ENCODE measurements at places on chromosomes 6 and 20.
A peak's percentile ranks its signal among the peaks of the same experiment; 100 is the strongest.

DNA sequence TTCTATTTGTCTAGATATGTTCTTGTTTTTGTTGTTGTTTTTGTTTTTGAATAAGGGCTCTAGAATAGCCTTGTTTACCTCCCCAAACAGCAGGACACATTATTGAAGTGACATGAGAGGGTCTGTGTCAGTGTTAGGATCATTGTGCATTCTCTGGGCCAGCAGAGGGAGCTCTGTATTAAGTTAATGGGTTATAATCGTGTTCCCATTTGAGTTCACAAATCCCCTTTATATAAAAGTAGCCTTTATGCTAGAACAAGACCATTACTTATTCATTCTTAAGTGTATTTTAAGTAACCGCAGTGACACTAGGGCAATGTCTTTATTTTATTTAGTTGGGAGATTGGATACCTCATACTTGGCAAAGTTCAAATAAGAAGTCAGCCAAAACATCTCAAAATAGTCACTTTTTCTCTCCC is 44.8 kb downstream of the STK4 start:
- DNase-seq: peak; percentile 19
- H3K36me3 ChIP-seq: peaks cover 46% of the 10 kb centered on the region
- H3K4me3 ChIP-seq: no peak overlapping the region
- peaks cover 63% of the 10 kb centered on the region for H3K4me1 ChIP-seq

DNA sequence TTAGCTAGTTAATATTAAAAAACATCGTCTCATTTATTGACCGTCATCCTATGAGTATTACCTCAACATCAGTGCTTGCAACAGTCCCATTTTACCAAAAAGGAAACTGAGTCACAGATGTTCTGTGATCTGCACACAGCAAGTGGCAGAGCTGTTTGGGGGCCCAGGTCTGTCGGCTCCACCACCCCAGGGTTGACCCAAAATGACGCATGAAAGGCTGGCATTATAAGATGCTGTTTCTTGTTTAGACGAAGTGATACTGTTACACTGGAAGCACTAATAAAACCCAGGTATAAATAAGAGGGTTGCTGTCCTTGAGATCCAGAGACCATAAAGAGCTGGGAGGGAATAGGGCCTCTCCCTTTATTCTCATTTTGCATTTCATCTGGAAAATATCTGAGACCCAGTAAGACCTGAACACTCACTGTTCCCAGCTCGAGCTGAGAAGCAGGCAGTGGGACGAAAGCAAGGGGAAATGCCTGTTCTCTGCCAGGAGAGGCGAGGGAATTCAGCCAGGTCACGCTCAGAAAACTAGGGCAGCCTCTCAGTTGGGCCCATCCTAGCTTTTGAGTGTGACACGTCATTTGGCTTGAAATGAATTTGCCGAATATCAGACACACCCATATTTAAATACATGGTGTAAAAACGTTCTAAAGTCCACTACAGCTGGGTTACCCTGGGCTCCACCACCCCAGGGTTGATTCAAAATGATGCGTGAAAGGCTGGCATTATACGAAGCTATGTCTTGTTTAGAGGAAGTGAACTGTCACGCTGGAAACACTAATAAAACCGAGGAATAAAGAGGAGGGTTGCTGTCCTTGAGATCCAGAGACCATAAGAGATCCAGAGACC is 1.4 kb upstream of the MICAL1 start:
- H3K27ac ChIP-seq: no peak overlapping the region
- peak overlapping the region; percentile 34 for H3K4me3 ChIP-seq
- peaks cover 23% of the 10 kb centered on the region for H3K36me3 ChIP-seq
- no peak for DNase-seq
- no peaks in the 10 kb centered on the region for H3K27me3 ChIP-seq
- peaks cover 58% of the 10 kb centered on the region for H3K4me1 ChIP-seq

DNA sequence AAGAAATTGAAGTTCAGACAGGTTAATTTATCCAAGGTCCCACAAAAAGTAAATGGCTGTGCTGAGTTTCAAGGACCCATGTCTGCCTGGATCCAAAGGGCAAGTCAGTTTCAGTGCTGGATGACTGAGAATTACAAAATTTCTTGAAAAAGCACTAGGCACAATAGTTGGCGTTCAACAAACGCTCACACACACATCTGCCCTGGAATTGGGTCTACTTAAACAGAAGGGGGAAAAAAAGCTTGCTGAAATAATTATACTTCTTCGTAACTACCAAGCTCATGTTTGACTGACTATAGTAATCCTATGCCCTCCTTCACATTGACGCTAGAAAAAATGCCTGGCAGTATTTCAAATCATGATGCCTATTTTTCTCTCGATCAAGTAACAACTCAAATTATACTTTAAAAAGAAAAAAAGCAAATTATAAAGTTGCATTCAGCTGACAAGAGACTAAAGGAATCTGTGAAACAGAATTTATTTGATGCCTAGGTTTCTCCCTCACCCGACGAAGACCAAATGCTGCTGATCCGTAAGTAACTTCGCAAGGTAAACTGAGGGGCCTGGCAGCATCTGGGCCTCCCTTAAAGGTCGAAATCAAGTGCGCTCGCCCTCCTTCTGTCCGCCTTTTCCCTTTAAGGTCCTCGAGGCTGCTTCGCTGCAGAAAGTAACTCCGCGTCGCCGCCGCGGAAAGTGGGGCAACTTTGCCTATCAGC is 650 bp upstream of the CD2AP start:
- peaks cover 28% of the 10 kb centered on the region for H3K4me1 ChIP-seq
- peaks cover 2% of the 10 kb centered on the region for H3K36me3 ChIP-seq
- H3K27ac ChIP-seq: peak overlapping the region; percentile 91
- peak overlapping the region; percentile 99 for H3K4me3 ChIP-seq
- no peaks in the 10 kb centered on the region for H3K27me3 ChIP-seq

DNA sequence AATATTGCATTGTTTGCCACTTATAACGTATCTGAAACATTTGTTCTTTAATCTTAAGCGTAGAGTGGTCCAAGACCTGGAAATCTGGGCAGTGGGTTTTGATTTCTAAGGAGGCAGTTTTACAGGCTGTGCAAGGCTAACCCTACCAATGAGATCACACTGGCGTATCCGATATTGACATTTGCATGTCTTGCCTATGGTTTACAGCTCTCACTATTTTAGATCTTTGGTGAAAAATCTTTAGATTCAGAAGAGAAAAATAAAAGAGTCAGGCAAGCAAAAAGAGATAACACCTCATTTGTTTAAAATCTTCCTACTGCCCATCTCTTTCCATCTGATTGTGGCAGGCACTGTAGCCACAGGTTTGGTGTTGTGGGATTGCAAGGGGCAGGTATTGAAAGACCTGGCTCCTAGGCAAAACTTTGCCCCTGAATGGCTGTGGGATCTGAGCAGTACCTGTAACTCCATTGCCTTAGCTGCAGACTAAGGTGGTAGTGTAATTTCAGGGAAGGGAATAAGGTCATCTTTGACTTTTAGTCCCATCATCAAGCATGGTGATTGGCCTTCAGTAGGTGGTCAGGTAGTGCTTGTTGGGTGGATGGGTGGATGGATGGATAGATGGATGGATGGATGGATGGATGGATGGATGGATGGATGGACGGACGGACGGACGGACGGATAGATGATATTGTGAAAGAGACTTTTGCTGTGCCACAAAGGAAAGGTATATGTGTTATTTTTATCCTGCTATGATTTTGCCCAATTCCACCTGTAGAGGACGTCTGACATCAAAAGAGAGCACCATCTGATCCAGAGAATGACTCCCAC is 1.9 kb downstream of the TNFAIP3 start:
- peak overlapping the region; percentile 100 for H3K4me3 ChIP-seq
- DNase-seq: no peak
- peaks cover 73% of the 10 kb centered on the region for H3K36me3 ChIP-seq
- no peaks in the 10 kb centered on the region for H3K27me3 ChIP-seq
- peaks cover 40% of the 10 kb centered on the region for H3K4me1 ChIP-seq
- peak overlapping the region; percentile 91 for H3K27ac ChIP-seq

- H3K27me3 ChIP-seq: no peaks in the 10 kb centered on the region
- no peak overlapping the region for H3K27ac ChIP-seq
- H3K4me1 ChIP-seq: no peaks in the 10 kb centered on the region
- no peak overlapping the region for H3K4me3 ChIP-seq
- no peak for DNase-seq
- peaks cover 43% of the 10 kb centered on the region for H3K36me3 ChIP-seq
Measured at GRCh38 chr6:2296781-2297180, 51.4 kb upstream of the GMDS start.

DNA sequence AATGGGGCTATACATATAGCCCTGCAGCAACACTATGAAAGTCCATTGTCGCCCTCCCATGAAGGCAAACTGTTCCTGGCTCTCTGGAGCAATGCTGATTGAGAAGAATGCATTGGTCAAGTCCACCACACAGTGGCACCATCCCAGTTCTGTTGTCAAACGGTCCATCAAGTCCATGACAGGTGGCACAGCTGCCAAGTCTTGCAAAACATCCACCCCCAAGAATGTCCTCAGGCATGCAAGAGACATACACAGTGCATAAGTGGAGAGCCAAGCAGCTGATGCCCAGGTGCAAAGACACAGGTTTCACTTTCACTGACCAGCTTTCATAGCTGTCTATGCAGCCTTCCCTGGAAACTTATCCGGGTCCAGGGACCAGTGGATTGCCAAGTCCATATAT is 17.5 kb downstream of the ZNF391 start:
- H3K4me3 ChIP-seq: no peak overlapping the region
- H3K36me3 ChIP-seq: peaks cover 27% of the 10 kb centered on the region
- no peak overlapping the region for H3K27ac ChIP-seq
- H3K4me1 ChIP-seq: no peaks in the 10 kb centered on the region
- H3K27me3 ChIP-seq: no peaks in the 10 kb centered on the region
